ENCODE measurements at places on chromosomes 5 and 9. TPM values are rescaled to one million over a fixed set of nuclear protein-coding genes. Genes with fewer than 3 reads are reported as not detected.

- DNase-seq: no peak
Measured at GRCh38 chr5:83752700-83753099, 32.0 kb upstream of the HAPLN1 start.

- peak; percentile 41 for DNase-seq
Measured at GRCh38 chr5:72459913-72460312, 47.3 kb downstream of the ZNF366 start.

DNA sequence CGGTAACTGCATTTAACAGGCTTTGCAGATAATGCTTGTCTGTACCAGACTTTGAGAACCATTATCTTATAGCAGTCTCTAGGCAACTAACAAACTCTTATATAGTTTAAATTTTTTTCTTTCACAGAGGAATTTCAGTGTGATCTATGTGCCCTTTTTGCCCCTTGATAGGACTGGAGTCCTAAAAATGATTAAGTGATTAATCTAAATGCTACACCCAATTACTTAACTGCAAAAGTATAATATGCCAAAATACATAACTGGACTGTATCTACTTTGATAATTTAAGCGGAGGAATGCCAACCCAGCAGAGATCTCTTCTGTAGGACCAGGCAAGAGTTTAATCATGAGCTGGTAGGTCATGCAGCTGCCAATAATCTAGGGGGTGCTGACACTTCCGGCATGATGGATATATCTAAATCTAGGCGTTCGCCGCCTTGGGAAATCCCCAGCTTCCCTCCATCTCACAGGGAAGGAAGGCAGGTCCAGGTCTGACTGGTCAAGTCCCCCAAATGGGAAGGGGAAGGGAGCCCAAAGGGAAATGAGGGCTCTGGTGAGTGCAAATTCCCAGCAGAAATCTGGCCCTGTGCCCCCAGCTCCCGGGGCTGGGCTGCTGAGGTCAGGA is 205.6 kb downstream of the GAPVD1 start:
- no peak for DNase-seq

GRCh38 chr5:1405539-1406530 is 39.4 kb downstream of the SLC6A3 start:
- peak; percentile 26 for DNase-seq

DNA sequence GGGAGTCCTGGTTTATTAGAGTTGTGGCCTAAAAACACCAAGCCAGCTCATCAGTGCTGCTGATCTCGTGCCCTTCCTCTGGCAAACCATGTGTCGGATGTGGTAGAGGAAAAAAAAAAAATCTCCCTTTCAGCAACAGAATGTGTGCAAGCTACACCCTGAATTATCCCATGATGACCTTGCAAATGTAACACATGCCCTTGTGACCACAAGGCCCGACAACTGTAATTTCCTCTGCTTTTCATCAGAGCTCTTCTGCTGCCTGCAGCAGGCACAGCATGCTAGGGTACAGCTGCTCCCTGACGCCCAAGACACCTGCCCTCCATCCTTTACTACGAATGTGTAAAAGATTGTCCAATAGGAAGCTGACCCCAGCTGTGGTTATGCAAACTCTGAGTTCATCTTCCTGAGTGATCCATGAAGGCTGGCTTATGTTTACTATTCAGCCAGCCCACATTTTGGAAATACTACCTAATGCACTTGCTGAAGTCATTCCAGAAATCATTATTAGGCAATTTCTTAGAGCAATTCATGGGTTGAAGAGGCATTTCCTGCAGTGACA is 14.6 kb upstream of the BNC2 start:
- no peak for DNase-seq

DNA sequence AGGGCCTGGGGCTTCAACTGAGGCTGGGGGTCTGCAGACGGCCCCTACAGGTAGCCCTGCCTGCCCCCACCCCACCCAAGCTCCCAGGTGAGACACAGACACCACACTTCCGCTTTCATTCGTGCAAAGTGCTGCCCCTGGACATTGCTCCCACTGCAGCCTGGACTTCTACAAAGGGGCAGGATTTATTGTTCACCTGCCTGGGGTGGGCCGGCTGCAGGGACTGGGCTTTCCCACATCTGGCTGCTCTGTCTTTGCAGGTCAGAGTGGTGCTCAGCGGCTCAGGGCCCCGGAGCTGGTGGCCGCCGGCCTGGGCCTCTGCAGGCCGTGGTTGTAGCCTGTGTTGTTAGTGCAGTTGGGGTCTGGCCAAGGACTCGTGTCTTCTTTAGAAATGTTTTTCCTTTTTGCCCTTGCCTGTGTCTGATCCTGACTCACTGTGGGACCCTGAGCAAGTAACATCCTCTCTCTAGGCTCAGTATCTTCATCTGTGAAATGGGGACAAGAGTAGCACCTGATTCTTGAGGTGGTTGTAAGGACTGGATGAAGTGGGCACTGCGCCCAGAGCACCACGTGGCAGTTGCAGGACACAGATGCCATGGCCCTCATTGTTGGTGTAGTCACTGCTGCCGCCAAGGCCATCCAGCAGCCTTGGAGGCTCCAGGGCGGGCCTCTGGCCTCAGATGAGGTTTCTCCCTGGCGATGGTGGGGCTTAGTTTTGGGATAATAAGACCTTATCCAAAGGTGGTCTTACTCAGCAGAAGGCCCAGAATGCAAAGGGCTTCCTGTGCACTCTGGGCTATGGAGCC is 143.9 kb downstream of the CACNA1B start:
- peak; percentile 24 for DNase-seq

DNA sequence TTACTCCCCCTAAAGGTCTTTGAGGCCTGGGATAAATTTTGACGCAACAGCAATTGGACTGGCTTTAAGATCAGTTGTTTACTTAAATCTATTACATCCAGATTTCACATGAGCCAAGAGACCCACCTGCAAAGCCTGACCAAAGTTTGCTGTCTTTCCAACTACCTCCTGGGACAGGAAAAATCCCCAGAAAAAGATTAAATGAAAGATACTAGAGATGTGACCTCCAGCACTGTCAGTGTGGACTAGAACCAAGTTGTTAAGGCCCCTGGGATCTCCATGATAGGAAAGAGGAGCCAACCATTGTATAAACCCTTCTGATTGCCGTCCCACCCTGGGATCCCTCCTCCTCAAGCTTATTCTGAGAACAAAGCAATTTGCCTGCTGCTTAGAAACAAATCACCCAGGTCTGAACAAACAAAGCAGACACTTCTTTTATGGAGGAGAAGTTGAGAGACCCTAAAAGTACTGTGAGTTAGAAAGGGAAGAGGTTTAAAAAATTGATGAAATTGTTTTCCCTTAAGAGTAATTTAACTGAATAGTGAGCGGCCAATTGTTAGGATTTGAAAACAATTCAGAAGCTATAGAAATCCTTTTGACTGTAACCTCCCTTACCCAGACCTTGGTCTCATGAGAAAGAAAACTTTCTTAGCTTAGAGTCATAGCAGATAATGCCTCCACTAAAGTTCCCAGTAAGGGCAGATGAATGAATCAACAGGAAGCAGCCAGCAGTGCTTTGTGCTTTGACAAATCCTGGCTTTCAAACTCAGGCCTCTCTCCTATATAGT is 255.2 kb downstream of the TMEM167A start:
- no peak for DNase-seq

DNA sequence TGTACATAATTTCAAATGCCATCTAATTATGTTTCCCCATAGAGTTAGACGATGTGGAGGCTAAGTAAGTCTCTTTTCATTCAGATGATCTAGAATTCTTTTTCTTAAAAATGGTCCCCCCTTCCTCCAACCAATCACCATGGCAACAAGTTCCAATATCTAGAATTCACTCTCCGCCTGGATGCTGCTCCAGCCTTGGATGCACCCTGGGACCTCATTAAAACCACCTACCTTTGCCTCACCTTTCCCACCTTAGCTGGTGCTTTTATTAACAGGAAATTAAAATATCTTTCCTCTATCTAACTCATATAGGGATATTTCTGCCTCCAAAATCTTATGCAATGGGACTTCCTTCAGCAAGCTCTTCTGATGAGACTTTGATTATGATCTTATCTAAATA is 49.0 kb downstream of the DIRAS2 start:
- DNase-seq: no peak

DNA sequence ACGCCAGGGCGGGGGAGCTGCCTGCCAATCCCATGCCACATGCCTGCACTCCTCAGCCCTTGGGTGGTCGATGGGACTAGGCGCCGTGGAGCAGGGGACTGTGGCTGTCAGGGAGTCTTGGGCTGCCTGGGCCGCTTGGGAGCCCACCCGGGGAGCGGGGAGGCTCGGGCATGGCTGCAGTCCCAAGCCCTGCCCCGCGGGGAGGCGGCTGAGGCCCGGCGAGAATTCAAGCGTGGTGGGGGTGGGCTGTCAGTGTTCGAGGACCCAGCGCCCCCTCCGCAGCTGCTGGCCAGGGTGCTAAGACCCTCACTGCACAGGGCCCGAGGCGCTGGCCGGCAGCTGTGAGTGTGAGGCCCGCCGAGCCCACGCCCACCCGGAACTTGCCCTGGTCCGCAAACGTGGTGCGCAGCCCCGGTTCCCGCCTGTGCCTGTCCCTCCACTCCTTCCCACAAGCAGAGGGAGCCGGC is 83.2 kb upstream of the DMRTA1 start:
- DNase-seq: no peak

DNA sequence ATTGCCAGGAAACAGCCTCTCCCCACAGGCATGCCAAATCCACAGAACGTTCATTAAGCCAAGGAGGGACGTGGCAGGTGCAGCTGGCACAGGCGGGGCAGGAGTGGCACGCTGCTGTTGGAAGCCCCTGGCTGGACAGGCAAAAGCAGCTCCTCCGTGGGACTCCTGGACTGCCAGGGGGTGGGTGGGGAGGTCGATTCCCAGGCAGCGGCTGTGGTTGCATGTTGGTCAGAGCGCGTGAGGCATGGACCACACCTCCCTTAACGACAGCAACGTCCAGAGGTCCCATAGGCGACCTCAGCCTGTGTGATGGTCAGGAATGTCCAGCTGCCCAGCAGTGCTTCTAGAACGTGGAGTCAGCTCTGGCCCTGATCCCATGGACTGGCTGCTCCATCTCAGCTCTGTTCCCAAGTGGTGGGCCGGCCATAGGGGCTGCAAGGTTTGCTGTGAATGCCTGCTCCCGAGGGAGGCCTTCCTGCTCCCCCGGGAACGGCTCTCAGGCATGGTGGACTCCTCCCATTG is 6.9 kb downstream of the SLC6A19 start:
- DNase-seq: peak; percentile 30

GRCh38 chr5:9622971-9623421 is 7.2 kb downstream of the TAS2R1 start:
- no peak for DNase-seq

GRCh38 chr9:99725852-99726251 is 95.8 kb upstream of the NR4A3 start:
- no peak for DNase-seq

- no peak for DNase-seq
Measured at GRCh38 chr5:104361932-104362331, 799.3 kb upstream of the NUDT12 start.

GRCh38 chr9:110027671-110028081 is 180.3 kb downstream of the C9orf152 start:
- no peak for DNase-seq

GRCh38 chr9:95870352-95870751 is 5.1 kb upstream of the ERCC6L2 start:
- DNase-seq: no peak

- DNase-seq: peak; percentile 43
Measured at GRCh38 chr5:36878392-36879082, 2.0 kb downstream of the NIPBL start.

DNA sequence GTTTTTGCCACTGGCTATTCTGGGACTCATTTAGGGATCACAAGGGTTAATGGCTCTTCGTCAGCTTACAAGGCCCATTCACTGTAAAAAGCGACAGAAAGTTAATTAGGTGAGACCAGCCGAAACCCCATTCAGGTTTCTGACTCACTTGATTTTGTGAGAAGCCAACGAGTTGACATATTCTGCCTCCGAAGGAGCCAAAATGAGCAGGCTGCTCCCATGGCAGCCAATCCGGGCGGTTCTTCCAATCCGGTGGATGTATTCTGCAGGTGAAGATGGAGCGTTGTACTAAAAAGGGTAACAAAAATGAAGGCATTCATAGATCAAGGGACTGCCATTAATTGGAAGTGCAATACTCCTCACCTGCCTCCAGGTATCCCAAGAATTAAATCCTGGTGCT is 39.7 kb downstream of the DDX31 start:
- no peak for DNase-seq

DNA sequence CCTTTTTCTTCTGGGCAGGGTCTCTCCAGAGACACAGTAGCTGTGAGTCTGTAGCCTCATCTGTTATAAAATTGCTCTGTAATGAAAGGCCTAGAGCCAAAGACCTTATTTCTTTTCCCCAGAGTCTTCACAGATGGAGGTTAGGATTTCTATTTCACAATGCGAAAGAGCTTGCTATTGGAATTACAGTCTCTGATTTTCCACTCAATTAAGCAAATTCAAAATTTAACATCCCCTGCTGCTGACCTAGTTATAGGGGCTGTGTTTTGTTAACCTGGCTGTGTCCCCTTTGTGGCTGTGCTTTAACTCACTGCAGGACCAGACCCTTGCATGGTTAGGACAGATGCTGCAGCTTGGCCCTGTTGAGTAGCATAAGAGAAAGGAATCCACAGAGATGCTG is 190.3 kb upstream of the NMUR2 start:
- DNase-seq: no peak

GRCh38 chr5:173047838-173048105 is 8.4 kb upstream of the CREBRF start:
- no peak for DNase-seq

- DNase-seq: no peak
Measured at GRCh38 chr5:56460681-56461191, 227.6 kb upstream of the ANKRD55 start.

GRCh38 chr9:132231019-132231701 is 69.3 kb downstream of the NTNG2 start:
- no peak for DNase-seq

GRCh38 chr5:161498531-161498930 is 48.0 kb downstream of the GABRB2 start:
- DNase-seq: no peak

DNA sequence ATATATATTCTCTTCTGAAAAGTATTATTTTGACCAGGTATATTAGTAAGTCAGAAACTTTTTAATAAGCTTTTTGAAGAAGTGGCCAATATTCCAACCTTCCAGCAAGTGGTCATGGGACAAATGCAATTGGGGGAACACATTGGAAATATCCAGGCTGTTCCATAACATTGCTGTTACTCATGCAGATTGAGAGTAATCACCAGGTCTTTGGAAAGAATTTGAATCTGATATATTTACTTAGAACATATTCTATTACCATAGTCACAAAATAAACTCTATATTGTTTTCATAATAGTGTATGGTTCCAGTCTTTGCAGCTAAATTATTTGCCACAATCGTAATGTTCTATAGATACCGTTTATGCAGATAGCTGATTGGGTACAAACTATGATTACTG is 102.8 kb downstream of the TAF11L14 start:
- no peak for DNase-seq

SPINK7 gene
- not detected for total RNA-seq

SREK1IP1 gene
- total RNA-seq: 10.1 TPM

PCDHGB7 gene
- total RNA-seq: 9.8 TPM

SLC36A3 gene
- not detected for total RNA-seq

FGFR4 gene
- total RNA-seq: 2.3 TPM

PPP2R2B gene
- total RNA-seq: 0.19 TPM

RUSC2 gene
- 25.7 TPM for total RNA-seq

NINJ1 gene
- 49.2 TPM for total RNA-seq

SRD5A1 gene
- total RNA-seq: 2.1 TPM

MPDZ gene
- total RNA-seq: 64.3 TPM

Data from Right ventricle myocardium superior (tissue), 1 donor.